LHCN-M2 (cell line): ENCODE measurements at places on chromosomes 2 and 18. TPM values are rescaled to one million over a fixed set of nuclear protein-coding genes. Genes with fewer than 3 reads are reported as not detected.

DNA sequence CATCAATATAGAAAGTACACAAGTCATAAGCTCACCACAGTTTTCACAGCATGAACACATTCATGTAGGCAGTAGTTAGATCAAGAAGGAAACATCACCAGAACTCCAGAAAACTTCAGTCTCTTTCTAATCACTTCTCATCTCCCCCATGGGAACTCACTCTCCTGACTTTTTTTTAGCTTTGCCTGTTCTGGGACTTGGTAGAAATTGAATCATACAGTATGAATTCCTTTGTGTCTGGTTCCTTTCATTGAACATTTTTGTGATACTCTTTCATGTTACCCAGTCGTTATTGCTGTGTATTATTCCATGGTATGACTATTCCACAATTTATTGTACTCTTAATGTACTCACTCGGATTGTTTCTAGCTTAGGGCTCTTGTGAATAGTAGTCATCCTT is 160.2 kb downstream of the TAF4B start:
- peak; percentile 37 for DNase-seq

GRCh38 chr2:224127871-224128501 is 88.9 kb upstream of the SERPINE2 start:
- no peak for DNase-seq

DNA sequence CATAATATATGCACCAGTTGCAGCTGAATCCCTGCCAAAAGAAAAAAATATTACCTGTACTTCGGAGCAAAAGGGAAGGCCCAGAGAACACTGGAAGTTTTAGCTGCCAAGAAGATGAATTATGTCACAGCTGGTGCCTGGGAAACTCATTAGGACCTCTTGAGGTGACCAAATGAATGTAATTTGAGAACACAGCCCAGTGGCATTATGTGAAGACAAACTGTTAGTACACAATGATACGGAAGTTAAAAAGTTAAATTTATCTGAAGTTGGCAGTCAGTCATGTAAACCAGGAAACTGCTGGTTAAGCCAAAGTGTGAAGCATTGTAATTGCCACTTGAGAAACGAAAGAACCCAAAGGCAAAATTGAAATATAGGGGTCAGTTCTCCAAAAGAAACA is 80.7 kb downstream of the EML4 start:
- peak; percentile 50 for DNase-seq

DNA sequence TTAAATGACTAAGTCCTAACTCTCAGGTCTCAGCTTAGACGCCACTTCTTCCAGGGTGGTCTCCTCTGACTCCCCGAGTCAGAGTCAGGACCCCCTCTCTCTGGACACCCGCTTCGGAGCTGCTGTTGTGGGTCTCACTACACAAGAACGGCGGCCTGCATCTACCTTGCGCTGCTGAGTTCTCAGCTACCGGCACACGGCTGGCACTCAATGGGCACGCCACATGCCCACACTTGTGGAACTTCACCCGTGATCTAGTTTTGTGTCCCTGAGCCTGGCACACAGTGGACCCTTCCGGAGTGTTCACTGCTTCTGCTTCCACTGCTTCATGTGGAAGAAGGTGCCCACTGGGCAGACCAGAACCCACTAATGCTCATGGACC is 58.3 kb upstream of the ID2 start:
- no peak for DNase-seq

CIB4 gene
- total RNA-seq, result not detected in 2 replicates

ARHGAP28 gene
- total RNA-seq, result 6.2 and 15.5 TPM in 2 replicates

DNA sequence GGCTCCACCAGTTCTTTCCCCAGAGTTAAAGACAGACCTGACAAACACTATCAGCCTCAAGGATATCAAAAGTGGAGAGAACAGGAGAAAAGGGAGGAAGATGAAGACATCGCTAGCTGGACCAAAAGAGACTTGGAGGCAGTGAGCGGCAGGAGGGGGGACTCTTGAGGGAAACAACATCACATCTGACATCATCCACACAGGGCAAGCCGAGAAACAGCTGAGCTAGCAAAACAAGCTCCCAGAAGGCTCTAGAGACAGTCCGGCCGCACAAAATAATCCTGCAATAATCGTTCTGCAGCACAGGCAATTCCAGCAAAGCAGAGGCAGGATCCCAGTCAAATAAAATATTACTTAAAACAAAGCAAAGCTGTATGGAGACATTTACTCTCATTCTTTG is 239.8 kb downstream of the EN1 start:
- no peak for DNase-seq

SLC5A6 gene
- 39.6 and 54.5 TPM in 2 replicates for total RNA-seq

SCG2 gene
- 10.8 and 12.7 TPM in 2 replicates for total RNA-seq

COL4A4 gene
- not detected in 2 replicates for total RNA-seq

GRCh38 chr2:145421841-145422240 is 901.9 kb upstream of the ZEB2 start:
- peak; percentile 44 for DNase-seq

GRCh38 chr2:16321872-16322271 is 343.8 kb downstream of the CYRIA start:
- DNase-seq, result no peak

DNA sequence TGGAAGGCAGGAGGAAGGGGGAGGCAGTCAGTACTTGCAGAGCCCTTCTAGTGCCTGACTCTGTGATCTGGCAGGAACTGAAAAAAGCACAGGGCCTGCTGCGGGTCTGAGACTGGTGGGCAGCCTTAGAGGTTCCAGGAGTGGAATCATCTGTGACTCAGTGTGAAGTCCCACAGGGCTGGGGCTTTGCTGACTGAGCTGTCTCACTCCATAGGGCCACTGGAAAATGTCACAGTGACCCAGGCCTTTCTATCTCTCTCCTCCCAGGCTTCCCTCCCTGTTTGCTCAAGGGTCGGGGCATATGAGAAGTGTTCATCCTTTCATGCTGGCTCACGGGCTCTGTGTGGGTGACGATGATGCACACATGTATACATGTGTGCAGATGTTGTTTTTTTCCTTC is 47.1 kb upstream of the ZFP36L2 start:
- DNase-seq, result peak; percentile 53
